ENCODE measurements at places on chromosomes 11 and 22.
A peak's percentile ranks its signal among the peaks of the same experiment; 100 is the strongest.

DNA sequence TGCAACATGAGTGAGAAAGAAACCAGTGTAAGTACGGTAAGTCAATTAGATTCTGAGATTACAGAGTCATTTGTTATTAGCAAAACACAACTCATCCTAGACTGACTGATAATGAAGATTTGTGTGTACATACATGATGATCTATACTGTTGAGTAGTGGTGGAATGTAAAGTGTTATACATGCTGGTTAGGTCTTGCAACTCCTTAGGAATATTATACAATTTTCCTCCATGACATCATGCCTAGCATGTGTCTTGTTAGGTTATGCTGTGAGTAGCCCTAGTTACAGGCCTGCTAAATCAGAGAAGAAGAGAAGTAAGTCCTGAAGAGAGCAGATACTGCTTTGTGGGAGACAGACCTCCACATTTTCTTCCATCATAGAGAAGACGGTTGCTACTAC is 880.6 kb downstream of the LUZP2 start:
- no peak for DNase-seq

DNA sequence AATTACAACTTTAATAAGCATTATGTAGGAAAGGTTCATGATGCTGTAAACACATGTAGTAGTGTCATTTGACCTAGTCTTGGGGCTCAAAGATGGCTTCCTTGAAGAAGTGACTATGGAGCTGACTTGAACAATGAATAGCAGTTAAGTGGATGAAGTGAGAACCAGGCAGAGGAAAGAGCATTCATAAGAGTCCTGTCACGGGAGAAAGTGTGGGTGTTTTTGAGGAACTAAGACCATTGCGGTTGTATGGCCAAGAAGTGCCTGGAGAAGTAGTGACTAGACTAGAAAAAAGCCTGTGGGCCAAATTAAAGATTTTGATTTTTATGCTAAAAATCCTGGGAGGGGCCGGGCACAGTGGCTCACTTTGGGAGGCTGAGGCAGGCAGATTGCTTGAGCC is 7.2 kb upstream of the IL18BP start:
- no peak for DNase-seq

DNA sequence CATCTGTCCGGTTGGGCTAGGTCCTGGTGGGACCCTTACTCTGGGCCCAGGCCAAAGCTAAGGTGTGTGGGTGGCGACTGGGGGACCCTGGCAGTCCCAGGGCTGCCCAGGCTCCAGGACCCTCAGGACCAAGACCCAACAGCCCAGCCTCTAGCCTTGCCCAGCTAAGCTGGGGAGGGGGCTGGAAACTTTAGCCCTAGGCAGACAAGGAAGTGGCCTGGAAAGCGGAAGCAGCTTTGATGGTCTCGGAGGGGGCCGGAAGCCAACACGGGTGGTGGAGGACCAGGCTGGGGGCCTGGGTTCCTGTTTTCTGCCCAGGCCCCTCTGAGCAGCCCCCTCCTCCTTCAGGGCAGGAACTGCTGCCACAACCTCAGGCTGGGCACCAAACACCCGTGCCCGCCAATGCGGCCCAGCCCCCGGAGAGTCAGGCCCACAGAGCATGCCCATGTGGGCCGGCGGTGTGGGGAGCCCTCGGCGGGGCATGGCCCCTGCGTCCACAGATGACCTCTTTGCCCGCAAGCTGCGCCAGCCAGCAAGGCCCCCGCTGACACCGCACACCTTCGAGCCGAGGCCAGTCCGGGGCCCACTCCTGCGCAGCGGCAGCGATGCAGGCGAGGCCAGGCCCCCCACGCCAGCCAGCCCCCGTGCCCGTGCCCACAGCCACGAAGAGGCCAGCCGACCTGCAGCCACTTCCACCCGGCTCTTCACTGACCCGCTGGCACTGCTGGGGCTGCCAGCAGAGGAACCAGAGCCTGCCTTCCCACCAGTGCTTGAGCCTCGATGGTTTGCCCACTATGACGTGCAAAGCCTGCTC is 2.8 kb downstream of the SIPA1 start:
- peak; percentile 30 for DNase-seq

GRCh38 chr22:21626073-21626734 is 3.6 kb downstream of the YDJC start:
- no peak for DNase-seq

GRCh38 chr11:70736937-70737640 is 338.8 kb downstream of the CTTN start:
- no peak for DNase-seq

- no peak for DNase-seq
Observed at GRCh38 chr11:75969626-75970308, 154.8 kb downstream of the UVRAG start.

DNA sequence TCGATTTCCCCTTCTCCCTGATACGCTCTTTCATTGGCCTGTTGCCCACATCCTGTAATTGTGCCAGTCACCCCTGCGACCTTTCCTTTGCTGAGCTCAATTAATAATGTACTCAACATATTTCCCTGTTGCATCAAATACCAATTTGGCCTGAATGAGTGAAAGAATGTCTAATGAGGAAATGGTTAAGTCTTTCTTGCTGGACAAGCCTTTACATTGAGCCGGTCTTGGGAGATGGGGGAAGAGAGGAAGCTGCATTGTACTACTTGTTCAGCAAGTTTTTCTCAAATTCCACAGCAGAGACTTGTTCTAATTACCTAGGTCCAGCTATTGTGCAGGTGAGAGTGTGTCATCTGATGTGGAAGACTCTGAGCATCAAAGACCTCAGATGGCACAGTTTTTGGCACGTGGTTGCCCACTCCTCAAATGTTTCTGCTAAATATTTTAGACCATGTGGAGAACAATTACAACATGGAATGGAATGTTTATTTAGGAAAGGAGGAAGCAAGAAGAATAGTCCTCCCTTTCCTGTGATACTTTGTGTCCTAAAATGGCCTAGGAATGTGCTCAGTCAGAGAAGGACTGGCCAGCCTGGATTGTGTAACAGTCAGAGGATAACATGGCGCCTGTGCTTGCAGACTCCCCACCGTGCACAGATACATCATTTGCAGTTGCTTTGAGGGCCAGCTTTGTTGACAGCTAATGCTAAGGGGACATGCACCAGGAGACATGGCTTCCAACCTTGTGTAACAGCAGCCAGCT is 129.5 kb upstream of the E2F8 start:
- no peak for DNase-seq

DNA sequence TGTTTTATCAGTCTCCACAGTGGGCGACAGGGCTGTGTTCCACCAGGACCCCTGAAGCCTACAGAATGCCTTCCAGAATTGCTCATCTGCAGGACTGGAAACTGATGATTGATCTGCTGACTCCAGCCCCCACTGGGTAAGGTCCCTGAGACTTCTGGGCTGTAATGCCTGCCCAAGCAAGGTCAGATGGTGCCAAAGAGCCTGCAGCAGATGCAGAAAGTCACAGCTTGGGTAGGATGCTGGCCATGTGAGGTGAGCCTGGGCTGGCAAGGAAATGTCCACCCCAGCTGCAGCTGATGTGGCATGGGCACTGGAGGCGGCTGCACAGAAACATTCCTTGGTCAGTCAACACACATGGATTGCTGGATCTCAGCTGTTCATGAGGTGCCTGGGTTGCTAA is 30.9 kb downstream of the LRRC32 start:
- no peak for DNase-seq

- DNase-seq = peak; percentile 87
Observed at GRCh38 chr11:68121067-68121899, at the start of gene CHKA. CHKA (minus strand) TSS chr11:68121388; CDS start chr11:68121177, 211 bp downstream.

- DNase-seq = no peak
Observed at GRCh38 chr11:115557681-115558080, 53.5 kb upstream of the CADM1 start.

DNA sequence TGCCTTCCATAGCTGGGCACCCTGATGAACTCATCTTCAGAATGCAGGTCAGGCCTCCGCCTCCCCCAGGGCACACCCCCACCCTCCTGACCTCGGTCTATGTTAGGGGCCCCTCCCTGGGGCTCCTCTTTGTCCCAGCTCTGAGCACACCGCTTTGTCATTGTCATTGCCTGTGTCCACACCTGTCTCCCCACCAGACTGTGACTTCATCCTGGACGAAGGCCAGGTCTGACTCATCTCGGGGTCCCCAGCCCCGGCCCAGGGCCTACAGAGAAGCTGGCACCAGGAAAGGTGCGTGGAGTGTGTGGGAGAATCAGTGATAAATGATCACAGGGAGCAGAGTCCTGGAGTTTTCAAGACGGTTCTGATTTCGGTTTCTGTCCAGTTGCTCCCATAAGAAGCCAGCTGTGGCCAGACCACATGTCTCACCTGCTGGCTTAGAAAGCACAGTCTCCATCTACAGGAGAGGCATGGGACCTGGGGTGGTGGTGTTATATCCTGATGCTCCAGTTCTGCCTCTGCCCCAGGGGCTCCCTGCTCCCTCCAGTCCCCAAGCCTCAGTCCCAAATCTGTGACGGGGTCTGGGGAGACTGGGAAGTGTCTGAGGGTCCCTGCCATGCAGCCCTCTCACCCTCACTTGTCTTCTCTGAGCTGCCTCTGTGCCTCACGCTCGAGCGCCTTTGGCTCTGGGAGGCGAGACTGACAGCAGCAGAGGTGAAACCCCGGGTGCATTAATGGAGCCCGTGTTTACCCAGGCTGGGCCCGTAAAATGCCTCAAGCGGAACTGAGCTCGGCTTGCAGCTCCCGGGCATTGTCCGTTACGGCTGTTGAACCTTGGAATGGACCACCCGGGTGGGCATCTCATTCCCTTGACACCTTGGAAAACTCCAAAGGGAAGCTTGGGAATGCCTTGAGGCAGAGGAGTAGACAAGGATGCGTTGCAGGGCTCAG is 85.5 kb upstream of the WNT11 start:
- no peak for DNase-seq

GRCh38 chr22:33906475-33906874 is 13.8 kb downstream of the LARGE1 start:
- no peak for DNase-seq

- DNase-seq = no peak
Observed at GRCh38 chr11:127074151-127074761, 73.7 kb upstream of the KIRREL3 start.

DNA sequence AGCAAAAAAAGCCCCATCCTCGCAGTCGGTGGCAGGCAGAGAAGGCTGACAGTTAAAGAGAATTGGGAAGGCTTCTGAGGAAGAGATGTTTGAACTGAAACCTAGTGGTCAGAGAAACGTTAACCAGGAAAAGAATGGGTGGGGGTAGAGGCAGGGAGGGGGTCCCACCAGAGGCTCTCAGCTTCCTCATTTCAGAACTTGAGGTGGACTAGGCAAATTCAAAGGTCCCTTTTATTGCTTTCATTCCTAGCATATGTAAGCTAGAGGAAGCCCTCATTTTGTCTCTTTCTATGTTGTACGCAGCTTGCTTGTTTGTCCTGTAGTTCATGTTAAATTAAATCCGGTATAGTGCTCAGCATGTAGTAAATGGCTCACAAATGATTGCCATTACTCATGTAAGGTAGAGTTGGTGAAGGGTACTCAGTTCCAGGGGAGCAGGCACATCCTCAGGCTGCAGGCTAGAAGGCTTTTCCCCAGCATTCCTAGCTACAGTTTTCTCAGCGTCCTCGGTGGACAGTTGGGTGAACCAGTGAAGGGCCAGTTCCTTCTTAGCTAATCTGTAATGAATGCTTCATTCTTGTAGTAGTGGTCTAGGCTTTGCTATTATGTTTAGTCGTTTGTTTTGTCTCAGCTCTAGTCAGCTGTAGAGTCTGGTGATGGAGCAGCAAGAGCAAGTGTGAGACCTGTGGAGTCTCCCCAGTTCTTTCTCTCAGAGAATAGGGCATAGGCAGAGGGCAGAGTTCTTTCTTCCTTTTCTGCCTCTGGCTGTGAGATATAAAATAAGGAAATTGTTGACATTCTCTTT is 58.6 kb downstream of the UVRAG start:
- no peak for DNase-seq

GRCh38 chr22:35582218-35582860 is 34.8 kb downstream of the MB start:
- DNase-seq = no peak

DNA sequence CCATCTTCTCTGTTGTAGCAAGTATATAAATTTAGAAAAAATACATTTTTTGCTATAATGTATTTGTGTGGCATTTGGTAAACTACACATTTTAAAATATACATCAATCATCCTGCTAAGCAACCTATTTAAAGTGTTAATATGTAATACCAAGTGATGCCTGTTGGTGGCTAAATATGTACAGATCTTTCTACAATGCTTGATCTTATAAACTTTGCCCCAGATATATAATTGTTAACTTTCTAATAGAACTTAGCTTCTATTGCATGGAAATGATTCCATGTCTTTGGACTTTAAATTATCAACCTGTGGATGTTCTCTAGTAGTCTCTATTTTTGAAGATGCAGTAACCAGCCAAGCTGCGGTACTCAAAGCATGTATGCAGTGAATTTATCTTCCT is 1260.4 kb upstream of the RAG2 start:
- DNase-seq = no peak
